ENCODE measurements at places on chromosomes 2 and 18. TPM values are rescaled to one million over a fixed set of nuclear protein-coding genes. Genes with fewer than 3 reads are reported as not detected.

Gene TFPI
- total RNA-seq, result 110 TPM

Gene TFCP2L1
- total RNA-seq, result not detected

Gene ALLC
- total RNA-seq, result not detected

Gene GPR39
- total RNA-seq, result 3.2 TPM

Gene MYO5B
- total RNA-seq, result under 0.01 TPM

Gene ACADL
- total RNA-seq, result not detected

Gene FSIP2
- total RNA-seq, result 0.86 TPM

Gene RAMP1
- total RNA-seq, result 35.0 TPM

Gene PRSS56
- not detected for total RNA-seq

Gene EGR4
- not detected for total RNA-seq

Gene SLC4A5
- under 0.01 TPM for total RNA-seq

Measured in fibroblast of villous mesenchyme (primary cell).